Activated naive CD8-positive, alpha-beta T cell treated with anti-CD3 and anti-CD28 coated beads, Interleukin-2, amount 10 ng/mL, durations not matched to agents 7 days and 5 days (primary cell): ENCODE measurements at places on chromosomes 1 and 21. TPM values are rescaled to one million over a fixed set of nuclear protein-coding genes. Genes with fewer than 3 reads are reported as not detected.
A peak's percentile ranks its signal among the peaks of the same experiment; 100 is the strongest.

DIO1 gene
- total RNA-seq = not detected

GRCh38 chr1:157073944-157074685 lies 25.5 kb downstream of the ETV3L start:
- no peak overlapping the region for H3K27ac ChIP-seq
- no peaks in the 10 kb centered on the region for H3K36me3 ChIP-seq
- peaks cover 2% of the 10 kb centered on the region for H3K4me1 ChIP-seq
- H3K4me3 ChIP-seq = no peak overlapping the region
- peaks cover 34% of the 10 kb centered on the region for H3K27me3 ChIP-seq
- DNase-seq = peak; percentile 51

GRCh38 chr1:5140962-5141361 lies 486.6 kb downstream of the AJAP1 start:
- H3K27ac ChIP-seq = no peak overlapping the region
- H3K4me3 ChIP-seq = no peak overlapping the region
- no peaks in the 10 kb centered on the region for H3K36me3 ChIP-seq
- no peak for DNase-seq
- no peaks in the 10 kb centered on the region for H3K4me1 ChIP-seq
- H3K27me3 ChIP-seq = peaks cover 7% of the 10 kb centered on the region

- DNase-seq = no peak
- H3K27ac ChIP-seq = no peak overlapping the region
- peaks cover 50% of the 10 kb centered on the region for H3K27me3 ChIP-seq
- peaks cover 11% of the 10 kb centered on the region for H3K4me1 ChIP-seq
Observed at GRCh38 chr1:200905411-200906052, 10.8 kb downstream of the INAVA start.

- peaks cover 3% of the 10 kb centered on the region for H3K36me3 ChIP-seq
- H3K4me3 ChIP-seq = no peak overlapping the region
- H3K27ac ChIP-seq = no peak overlapping the region
- peaks cover 7% of the 10 kb centered on the region for H3K4me1 ChIP-seq
Observed at GRCh38 chr21:35485364-35485763, 436.3 kb upstream of the RUNX1 start.

- H3K36me3 ChIP-seq = no peaks in the 10 kb centered on the region
- no peaks in the 10 kb centered on the region for H3K27me3 ChIP-seq
- H3K4me3 ChIP-seq = no peak overlapping the region
- DNase-seq = no peak
Observed at GRCh38 chr1:225772848-225773247, 4.8 kb upstream of the SRP9 start.

DNA sequence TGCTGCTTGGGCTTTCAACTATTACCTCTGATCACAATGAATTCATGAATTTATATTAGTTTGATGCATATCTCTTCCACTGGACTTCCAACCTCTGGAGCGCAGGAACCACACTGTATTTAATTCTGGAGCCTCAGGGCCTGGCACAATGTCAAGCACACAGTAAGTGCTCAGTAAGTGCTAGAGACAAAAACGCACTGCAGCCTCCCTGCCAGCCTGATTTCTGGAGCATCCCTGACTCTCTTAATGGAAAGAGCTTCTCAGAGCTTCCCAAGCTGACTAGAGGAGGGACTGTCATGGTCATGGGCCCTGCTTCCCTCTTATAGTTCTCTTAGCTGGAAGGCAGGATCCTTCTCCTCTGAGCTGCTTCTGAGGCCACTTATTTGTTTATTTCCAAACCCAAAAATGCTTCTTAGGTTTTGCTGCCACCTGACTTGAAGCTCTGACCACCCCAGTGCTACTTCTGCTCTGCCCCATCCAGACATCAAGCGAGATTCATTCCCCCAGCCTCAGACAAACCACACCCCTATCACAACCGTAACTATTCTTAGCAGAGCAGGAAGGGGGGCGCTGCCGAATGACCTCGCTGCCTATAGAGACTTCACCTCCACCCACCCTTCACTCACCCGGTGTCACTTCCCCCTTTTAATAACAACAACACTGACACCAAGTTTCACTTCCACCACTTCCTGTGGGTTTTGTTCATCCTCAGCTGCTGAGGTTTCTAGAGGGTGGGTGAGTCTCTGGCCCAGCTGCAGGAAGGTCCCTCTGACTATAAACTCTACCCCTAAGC lies 33.6 kb downstream of the NUAK2 start:
- no peaks in the 10 kb centered on the region for H3K36me3 ChIP-seq
- peak overlapping the region; percentile 72 for H3K27ac ChIP-seq
- peak overlapping the region; percentile 58 for H3K4me3 ChIP-seq
- H3K4me1 ChIP-seq = peaks cover 59% of the 10 kb centered on the region
- peaks cover 15% of the 10 kb centered on the region for H3K27me3 ChIP-seq
- peak; percentile 71 for DNase-seq
